ENCODE measurements at places on chromosomes 3 and 15.

DNA sequence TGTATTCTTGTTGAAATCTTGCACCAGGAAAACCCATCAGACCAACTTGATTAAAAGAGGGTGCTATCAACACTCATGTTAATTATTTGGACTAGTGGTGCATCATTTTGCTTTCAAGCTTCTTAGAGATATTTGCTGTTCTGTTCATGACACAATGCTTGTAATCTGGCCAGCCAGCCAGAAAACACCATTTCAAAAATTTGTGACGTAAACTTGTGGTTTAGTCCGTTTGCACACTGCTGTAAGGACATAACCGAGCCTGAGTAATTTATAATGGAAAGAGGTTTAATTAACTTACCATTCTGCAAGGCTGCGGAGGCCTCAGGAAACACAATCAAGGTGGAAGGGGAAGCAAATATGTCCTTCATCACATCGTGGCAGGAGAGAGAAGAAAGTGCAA lies 374.3 kb upstream of the TGFBR2 start:
- DNase-seq = no peak

- DNase-seq = no peak
These were observed 615.0 kb upstream of the NECTIN3 start for GRCh38 chr3:110456438-110457138.

DNA sequence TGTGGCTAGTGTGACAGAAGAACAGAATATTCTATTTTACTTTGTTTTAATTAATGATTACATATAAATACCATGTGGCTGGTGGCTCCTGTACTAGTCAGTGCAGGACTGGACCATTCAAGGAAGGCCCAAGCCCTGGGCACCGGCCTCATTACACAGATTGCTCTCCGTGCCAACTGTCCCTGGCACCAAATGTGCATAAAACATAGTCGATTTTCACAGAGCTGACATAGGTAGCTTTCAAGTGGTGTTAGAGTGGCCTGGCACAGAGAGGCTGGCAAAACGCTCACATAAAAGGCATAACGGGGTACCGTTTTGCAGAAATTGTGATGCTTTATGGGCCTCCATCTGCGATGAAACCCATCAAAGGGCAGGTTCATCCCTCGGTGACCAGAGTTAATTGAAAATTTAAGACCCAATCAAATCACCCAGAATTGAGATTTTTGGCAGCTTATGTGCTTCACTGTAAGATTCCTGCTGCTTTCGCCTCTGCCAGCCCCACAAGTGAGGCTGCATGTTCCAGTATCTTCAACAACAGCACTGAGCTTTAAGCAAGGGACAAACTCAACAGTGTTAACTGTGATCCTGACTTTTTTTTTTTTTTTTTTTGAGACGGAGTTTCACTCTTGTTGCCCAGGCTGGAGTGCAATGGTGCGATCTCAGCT lies 25.9 kb downstream of the RFTN1 start:
- no peak for DNase-seq

DNA sequence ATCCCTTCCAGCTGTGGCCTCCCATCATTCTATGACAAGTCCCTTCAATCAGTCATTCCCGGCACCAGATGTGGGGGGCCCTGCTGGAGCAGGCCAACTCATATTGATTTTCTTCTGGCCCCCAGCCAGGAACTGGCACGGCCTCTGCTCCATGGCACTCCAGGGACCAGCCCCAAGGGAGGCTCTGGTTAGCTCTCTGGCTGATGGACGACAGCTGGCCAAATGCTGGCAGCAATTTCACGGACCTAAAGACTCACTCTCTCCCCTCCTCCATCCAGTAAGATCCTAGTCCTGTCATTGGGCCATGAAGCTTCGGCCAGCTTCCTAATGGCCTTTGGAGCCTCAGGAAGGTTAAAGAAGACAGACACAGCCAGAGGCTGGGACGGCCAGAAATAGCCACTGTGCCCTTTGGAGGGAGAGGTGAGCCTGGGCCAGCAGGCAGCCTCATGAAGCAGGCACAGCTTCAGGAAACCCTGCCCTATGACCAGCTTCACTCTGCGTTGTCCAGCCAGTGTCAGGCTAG lies 131.0 kb downstream of the MEX3B start:
- DNase-seq = no peak

DNA sequence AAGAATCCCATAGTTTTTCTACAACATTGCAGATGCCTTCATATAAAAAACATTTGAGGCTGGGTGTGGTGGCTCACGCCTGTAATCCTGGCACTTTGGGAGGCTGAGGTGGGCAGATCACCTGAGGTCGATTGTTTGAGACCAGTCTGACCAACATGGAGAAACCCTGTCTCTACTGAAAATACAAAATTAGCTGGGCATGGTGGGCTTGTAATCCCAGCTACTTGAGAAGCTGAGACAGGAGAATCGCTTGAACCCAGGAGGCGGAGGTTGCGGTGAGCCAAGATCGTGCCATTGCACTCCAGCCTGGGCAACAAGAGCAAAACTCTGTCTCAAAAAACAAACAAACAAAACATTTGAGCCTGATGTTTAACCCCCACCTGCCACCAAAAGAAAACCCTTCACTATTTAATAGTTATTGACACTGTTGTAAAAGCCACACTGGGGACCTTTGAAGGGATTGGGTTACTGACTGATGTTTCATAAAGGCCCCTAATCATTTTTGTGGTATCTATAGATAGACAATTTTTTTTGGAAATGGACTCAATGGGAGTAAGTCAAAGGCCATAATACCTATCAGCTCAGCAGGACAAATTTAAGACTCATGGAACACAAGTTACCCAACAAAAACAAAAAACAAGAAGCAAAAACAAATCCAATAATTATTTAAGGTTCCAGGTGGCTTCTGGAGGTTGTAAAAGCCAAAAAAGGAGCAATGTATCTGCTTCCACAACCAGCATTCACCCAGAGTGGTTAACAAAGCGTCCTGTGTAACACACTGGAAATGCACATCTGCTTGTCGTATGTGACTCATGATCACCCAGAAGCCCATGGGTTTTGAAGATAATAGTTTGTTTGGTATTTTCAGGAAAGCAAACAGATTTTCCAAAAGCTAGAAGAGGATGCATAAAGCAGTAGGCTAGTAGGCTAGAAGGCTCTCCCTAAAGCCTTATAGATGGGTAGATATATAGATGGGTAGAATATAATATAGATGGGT lies 41.2 kb downstream of the CDCP1 start:
- peak; percentile 14 for DNase-seq

DNA sequence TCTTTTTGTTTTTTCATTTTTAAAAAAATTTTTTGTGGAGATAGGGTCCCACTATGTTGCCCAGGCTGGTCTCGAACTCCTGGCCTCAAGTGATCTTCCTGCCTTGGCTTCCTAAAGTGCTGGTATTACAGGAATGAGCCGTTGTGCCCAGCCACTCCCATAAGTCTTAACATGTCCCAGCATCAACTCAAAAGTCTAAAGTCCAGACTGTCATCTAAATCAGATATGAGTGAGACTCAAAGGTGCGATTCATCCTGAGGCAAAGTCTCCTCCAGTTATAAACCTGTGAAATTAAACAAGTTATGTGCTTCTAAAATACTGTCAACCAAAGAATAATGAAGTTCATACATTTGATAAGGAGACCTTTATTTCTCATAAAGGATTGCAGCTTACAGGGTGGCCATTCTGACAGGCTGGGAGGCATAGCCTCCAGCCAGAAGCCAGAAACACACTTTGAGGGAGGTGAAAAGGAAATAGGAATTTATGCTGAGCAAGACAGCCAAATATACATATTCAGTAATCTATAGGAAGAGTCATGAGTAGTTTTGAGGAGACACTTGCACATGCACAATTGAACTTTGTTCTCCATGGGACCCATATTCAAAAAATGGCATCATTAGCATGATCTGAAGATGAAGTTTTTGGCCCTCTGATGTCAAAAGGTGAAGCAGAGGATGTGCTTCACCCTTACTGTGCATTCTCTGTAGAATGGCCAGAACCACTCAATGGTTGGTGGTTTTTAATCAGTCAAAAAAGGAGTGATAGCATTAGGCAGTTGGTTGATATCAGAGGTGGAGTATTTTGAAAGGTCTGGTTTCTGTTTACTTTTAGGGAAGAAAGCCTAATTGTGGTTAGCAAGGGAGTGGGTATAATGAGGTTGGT lies 11.0 kb upstream of the ZNF662 start:
- DNase-seq = no peak
